ENCODE measurements at places on chromosomes 2 and 18.

DNA sequence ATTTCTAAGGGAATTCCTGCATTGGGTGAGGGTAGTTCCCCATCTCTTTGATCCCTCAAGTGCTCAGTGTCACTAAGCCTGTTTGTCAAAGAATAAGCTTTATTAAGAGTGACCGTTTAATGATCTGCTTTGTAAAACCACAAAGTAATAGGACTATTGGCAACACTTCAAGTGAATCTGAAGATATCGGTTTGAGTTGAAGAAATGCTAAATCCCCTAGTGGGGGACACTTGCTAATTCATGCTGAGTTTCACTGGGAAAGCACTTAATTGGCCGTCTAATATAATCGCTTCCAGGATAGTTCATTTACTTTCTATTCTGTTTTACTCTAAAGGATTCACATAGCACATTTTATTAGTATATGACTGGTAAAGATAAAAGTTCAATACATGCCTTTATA is 54.4 kb downstream of the DTNA start:
- no peak for DNase-seq

DNA sequence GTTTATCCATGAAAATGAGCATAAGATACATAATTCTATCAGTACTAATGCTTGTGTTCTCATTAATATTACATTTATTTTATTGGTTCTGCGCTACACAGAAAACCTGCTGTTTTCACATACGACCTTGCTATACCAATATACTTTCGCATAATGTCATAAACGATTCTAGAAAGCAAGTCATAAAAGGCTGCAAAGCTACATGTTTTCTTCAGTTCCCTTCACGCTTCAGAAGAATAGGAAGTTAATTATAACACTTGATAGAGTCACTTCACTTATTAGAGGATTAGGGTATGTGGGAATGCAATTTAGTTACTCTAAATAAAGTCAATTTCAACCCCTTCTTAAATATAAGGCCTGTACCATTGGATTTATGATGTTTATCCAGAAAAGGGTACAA is 29.0 kb downstream of the PSME4 start:
- no peak for DNase-seq

GRCh38 chr2:153432381-153432780 is 46.2 kb downstream of the RPRM start:
- no peak for DNase-seq

GRCh38 chr18:59268721-59269562 is 4.3 kb downstream of the RAX start:
- no peak for DNase-seq

DNA sequence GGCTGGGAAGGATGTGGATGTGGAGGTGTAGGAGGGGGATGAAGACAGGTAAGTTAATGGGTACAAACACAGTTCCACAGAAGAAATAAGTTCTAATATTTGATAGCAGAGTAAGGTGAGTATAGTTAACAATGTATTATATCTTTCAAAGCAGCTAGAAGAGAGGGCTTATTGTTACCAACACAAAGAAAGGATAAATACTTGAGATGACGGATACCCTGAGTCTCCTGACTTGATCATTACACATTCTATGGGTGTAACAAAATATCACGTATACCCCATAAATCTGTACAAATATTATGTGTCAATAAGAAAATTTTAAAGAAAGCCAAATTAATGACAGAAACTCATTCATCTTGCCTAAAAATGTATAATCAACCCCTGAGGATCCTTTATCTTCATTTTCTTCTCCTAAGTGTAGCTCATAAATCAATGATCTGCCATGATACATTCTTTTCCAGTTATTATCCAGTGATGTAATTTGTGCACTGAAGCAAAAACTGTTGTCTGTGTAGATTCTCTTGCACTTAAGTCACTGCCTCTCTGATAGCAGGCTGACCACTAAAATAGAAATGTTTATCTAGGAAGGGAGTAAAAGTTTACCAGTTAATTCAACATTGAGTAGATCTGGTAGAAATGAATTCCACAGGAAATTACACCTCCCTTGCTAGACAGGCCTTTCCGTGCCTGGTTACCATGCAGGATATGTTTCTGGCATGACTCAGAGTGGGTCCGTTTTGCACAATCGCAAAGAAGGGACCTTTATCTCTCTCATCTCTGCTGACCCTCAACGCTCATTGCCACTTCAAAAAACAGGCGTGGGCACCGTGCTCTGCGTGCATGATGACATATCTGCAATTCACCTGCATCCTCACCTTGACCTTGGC is 249.7 kb upstream of the NCKAP5 start:
- no peak for DNase-seq

- no peak for DNase-seq
These were observed 13.8 kb downstream of the EHD3 start for GRCh38 chr2:31247711-31248110.

Measured in left forelimb (tissue), 1 donor.